ENCODE measurements at places on chromosomes 2 and 18.

DNA sequence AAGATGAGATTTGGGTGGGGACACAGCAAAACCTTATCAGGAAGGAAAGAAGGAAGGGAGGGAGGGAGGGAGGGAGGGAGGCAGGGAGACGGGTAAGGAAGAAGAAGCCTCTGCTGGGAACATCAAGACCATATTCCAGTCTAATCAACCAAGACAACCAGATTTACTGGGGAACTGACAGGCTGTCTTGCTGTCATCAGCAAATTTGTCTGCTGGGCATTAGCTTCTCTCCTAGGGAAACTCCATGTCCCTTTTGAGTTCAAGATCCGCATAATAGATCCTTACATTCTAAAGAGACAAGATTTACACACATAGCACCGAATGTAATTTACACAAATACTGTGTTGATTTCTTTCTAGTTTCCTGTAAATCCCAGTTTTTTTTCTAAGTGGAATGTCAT is 1618.9 kb upstream of the ZEB2 start:
- DNase-seq, result no peak

DNA sequence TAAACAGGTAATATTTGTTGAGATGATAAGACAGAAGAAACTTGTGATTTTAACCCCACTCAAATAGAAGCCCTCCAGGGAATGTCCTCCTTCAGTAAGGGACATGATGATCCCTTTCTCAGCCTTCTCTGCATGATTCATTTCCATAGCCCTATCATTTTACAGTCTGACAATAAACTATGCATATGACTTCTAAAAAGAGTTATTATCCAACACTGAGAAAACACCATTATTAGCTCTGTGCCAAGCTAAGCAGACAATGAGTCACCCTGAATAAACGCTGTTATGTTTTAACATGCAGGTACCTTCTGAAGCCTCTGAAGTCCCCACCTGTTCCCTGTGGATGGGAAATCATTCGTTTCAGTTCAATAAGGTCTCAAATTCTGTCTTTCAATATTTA is 54.7 kb downstream of the DTNB start:
- no peak for DNase-seq

DNA sequence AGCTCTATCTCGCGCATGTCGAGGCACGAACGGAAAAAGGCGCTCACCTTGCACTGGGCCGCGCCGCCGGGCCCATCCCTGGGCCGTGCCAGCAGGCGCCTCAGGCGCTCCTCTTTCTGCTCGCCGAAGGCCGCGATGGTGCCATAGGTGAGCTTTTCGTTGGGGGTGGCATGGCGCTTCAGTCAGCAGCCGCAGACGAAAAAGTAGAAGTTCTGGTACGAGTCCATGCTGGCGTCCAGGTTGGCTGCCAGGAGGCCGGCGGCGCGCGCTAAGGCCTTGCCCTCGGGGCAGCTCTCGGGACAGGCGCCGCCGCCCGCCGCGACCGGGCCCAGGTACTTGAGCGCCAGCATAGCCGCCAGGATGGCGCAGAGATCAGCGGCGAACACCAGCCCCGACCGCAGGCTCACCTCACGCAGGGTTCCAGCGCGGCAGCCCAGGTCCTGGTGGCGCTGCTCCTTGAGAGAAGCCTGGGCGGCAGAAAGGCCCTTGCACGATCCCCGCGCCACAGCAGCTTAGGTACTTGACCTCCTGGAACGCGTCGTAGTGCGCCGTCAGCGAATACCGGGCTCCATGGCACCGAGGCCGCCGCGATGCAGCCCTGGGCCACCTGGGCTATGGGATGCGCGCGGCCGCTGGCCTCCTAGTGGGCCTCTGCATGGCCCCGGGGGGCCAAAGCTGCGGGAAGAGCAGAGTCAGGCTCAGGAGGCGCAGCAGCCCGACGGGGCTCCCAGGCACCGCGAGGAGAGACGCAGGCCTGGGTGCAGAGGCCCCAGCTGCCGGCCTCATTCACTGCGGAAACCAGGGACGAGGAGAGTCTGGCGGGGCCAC is 12.8 kb downstream of the ALPG start:
- DNase-seq, result no peak

GRCh38 chr2:150520887-150521664 is 33.6 kb upstream of the RND3 start:
- DNase-seq, result no peak

- no peak for DNase-seq
Observed at GRCh38 chr18:76459312-76459686, 35.7 kb downstream of the ZNF516 start.

GRCh38 chr2:201680743-201681142 is 17.7 kb downstream of the MPP4 start:
- DNase-seq, result no peak

DNA sequence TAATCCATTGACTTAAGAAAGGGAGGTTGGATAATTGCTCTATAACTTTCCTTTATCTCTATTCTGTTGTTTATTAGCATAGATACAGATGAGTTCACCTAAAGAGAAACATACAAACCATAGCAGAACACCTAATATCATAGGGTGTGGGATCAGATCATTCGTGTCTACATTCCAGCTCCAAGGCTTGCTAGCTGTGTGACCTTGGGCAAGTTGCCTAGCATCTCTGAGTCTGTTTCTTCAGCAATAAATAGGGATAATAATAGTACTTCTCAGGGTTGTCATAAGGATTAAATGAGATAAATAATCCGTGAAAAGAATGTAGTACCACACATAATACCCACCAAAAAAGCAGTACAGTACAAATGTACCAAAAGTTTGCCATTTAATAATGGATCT is 126.2 kb downstream of the PLB1 start:
- no peak for DNase-seq

- DNase-seq, result no peak
Observed at GRCh38 chr2:204638471-204639194, 93.4 kb downstream of the PARD3B start.

DNA sequence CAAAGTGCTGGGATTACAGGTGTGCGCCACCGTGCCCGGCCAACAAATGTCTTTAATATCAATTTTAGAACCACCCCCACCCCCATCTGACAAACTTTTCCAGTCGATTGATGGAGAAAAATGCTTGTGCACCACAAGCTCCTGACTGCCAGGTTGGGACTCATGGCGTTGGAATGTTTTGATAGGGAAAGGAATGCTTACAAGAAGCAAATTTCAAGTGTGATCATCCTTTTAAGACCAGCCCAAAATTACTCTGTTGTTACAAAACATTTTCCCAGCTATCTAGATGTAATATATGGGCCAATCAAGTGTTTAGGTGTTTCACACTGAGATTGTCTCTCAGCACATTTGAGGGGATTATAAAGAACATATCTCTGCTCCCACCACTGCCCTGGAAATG is 45.2 kb downstream of the UBXN4 start:
- no peak for DNase-seq

DNA sequence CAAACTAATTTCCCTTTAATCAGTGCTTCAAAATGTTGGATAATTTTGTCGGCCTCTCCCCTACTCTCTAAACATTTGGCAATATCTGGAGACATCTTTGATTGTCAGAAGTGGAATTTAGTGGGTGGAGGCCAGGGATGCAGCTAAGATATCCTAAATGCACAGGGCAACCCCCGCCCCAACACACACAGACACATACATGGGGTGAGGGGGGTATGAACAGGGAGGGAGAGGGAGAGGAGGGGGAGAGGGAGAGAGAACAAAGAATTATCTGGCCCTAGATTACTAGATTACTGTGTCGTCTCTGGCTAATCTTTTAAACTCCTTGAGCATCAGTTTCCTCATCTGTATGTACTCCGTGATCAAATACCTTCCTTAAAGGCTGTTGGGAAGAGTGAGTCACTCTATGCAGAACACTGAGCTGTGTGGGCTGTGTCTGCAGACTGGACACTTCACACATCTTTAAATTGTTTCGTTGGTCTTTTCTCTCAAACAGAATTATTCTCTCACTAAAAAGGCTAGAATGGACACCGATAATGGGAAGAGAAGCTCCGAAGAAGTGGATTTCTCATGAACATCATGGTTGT is 2.9 kb downstream of the RNF149 start:
- DNase-seq, result no peak

GRCh38 chr18:75033516-75033915 is 175.4 kb downstream of the PTGR3 start:
- DNase-seq, result no peak

DNA sequence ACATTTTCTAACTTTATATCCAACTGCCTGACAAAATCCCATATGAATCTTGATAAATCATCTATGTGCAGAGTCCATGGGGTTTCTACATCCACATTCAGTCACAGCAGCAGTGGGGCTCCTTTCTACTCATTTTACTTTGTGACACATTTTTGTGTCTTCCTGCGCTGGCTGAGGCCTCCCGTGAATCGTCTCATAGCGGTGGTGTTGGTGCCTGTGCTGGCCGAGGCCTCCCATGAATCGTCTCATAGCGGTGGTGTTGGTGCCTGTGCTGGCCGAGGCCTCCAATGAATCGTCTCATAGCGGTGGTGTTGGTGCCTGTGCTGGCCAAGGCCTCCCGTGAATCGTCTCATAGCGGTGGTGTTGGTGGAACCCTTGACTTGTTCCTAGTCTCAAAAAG is 17.0 kb downstream of the SNED1 start:
- DNase-seq, result no peak

- DNase-seq, result no peak
Observed at GRCh38 chr18:22026362-22026761, 143.0 kb upstream of the GATA6 start.

DNA sequence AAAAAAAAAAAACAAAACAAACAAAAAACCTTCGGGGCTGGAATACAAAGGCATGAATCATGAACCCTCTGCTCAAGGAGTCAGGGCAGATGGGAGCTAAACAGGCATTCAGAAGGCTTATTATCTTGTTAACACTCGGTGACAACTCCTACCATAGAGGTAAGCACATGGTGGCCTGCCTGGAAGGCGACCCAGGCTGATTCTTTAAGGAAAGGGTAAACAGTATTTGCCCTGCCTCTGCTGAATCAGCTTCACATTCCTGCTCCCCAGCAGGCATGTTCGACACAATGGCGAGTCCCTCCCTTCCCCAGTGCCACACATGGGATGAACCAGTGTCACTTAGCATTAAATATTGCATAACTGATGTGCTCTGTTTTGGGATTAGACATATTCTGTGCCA is 191.9 kb downstream of the ARL4C start:
- no peak for DNase-seq

DNA sequence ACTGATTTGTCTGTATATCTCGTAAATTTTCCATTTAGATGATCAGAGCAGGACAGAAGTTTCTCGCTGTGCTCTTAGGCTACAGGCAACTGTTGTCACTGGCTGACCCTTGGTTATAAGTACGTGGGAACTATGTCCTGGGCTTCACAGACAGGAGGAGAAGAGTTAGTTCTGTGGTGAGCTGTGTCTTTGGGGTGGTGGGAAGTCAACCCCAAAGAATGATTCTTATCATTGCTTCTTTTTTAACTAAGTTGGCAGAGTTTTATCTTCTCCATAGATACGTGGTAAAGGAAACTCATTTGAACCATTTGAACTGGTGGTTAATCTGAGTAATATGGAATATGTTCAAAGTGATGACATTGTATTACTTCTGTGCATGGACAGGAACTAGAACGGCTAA is 230.6 kb upstream of the EPAS1 start:
- DNase-seq, result no peak

DNA sequence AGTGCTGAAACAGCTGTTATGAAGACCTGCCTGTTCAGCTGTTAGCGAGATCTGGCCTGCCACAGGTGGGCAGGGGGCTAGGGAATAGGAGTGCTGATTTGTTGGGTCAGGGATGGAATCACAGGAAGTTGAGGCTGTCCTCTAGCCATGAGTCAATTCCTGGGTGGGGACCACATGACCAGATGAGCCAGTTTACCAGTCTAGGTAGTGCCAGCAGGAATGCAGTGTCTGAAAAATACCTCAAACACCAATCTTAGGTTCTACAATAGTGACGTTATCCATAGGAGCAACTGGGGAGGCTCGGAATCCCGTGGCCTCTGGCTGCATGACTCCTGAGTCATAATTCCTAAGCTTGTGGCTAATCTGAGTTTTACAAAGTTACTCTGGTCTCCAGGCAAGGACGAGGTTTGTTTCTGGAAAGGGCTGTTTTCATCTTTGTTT is 44.9 kb downstream of the DYSF start:
- no peak for DNase-seq

DNA sequence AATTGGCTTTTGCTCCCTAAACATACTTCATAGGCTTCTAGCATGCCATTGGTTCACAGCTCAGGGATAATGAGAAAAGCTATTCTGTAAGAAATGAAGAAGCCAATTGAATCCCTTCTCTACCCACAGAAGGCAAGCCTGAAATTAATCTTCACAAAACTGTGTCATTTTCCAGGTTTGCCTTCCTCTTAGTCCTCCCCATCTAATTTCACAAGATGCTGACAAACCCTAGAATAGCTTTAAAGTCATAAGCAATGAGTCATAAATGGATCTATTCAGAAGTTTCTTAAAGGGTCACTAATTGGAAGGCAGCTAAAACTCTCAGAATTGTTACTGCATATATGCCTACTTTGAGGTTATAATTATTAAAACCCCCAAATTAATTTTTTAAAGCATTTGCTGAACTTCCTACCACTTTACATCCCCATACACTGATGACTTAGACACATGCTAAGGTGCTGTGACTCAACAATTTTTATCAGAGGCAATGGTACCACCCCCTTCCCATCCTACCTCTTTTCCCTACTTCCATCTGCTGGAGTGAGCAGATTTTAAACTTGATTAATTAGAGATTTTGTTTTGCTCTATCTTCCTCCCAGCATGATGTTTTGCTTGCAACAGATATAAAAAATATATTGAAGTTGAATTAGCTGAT is 51.3 kb upstream of the NABP1 start:
- no peak for DNase-seq

- no peak for DNase-seq
Observed at GRCh38 chr2:239326831-239327535, 73.8 kb downstream of the HDAC4 start.

DNA sequence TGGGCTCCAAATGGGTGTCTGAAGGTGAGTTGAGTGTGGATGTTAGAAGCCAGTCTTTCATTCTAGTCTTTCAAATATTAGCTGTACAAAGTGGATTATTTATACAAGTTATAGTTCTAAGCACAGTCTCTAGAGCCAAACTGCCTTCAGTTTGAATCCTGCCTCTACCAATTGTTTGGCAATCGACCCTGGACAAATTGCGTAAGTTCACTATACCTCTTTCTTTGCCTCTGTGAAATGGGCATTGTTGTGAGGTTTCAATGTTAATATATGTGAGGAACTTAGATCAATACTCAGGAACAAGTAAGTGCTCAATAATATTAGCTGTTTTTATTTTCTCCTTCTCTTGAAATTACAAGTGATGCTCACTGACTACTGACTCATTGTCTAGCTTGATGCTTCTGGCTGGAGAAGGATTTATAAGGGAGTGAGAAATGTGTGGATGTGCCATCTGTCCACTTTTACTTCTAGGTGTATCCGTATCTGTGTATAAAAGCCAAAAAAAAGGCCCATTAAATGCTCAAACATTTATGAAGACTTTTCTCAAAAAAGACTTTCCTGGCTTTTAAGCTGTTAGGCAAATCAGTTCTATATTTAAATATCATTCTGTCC is 48.1 kb upstream of the RAPH1 start:
- DNase-seq, result no peak
